NCI-H510A (cell line): ENCODE measurements at places on chromosomes 6 and 20.

- DNase-seq: no peak
Measured at GRCh38 chr6:144659202-144660182, 374.4 kb downstream of the UTRN start.

DNA sequence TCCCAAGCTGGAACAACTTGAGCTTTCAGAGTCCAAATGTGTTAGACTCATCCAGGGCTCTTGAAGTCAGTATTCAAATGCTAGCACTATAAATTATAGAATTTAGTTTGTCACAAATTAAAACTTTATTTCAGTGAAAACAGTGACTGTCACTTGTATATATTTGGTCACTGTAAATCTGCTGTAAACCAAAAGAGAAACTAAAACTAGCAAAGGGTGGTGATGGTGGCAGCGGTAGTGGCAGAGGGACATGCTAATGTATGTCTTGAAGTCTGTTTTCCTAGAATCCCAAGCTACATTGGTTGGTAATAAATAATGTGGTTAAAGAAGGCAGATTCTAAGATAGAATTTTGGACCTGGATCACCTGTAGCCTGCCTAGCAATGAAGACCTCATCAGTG, 140.4 kb upstream of the CENPW start:
- no peak for DNase-seq

- DNase-seq: no peak
Measured at GRCh38 chr6:112289038-112289566, 34.7 kb upstream of the LAMA4 start.

DNA sequence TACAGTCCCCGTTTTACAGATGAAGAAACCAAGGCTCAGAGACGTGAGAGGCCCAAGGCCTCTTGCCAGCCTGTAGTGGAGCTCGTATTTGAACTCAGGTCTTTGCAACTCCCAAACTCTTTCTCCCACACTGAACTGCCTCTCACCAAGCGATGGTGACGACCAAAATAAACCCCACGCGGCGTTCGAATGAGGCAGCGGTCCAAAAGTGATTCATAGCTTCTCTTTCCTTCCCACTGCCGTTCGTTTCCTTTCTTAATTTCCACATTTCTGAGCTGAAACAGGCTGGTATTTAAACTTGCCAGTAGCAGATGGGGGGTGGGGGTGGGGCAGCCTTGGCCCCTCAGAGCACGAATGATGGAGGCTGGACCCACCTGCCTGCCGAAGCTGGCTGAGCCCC, 252.9 kb upstream of the KCNG1 start:
- no peak for DNase-seq

DNA sequence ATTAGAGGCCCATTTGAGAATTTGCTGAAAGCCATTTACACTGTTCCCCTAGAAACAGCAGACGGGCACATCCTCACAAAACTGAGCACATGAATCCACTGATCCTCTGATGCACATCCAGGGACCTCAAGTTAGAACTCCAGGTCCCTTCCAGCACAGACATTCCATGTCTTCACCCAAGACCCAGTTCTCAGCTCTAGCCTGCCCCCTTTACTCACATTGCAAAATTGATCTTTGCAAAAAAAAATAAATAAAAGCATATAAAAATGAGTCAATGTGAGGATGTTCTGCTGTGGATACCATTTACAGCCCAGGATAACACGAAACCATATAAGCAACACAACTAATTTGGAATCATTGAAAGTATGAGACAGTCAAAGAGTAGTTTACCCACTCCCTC, 458.2 kb upstream of the JARID2 start:
- no peak for DNase-seq

- no peak for DNase-seq
Measured at GRCh38 chr6:63525186-63525878, 46.9 kb upstream of the LOC128125822 start.

GRCh38 chr6:2891768-2892170, 11.3 kb downstream of the SERPINB9 start:
- DNase-seq: peak; percentile 49

GRCh38 chr6:2958331-2958711, 13.0 kb downstream of the SERPINB6 start:
- DNase-seq: no peak

GRCh38 chr6:34207695-34208443, 28.8 kb upstream of the HMGA1 start:
- DNase-seq: no peak

- no peak for DNase-seq
Measured at GRCh38 chr6:78502386-78502887, 364.9 kb upstream of the IRAK1BP1 start.

GRCh38 chr6:90227213-90227612, 69.4 kb downstream of the BACH2 start:
- DNase-seq: no peak

GRCh38 chr6:127103482-127103881, 15.0 kb upstream of the RSPO3 start:
- no peak for DNase-seq

- no peak for DNase-seq
Measured at GRCh38 chr6:151254451-151255081, 14.8 kb downstream of the AKAP12 start.

DNA sequence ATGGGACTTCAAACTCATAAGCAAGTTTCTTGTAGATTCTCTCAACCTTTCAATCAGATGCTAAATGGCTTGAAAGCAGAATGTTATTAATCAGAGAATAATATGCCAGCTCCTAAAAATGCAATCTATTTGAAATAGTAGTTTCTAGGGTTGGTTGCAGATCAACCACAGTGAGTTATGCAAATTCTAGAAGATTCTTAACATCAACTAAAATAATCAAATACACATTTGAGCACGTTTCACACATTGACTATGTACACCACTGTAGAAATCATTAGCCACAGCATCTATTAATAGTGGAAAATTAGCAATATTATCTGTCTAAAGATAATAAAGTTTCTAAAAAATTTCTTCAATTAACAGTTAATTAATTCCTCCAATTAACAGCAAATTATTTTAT, 141.9 kb upstream of the GJE1 start:
- DNase-seq: no peak

- DNase-seq: no peak
Measured at GRCh38 chr20:17709361-17710293, 9.9 kb downstream of the BANF2 start.

DNA sequence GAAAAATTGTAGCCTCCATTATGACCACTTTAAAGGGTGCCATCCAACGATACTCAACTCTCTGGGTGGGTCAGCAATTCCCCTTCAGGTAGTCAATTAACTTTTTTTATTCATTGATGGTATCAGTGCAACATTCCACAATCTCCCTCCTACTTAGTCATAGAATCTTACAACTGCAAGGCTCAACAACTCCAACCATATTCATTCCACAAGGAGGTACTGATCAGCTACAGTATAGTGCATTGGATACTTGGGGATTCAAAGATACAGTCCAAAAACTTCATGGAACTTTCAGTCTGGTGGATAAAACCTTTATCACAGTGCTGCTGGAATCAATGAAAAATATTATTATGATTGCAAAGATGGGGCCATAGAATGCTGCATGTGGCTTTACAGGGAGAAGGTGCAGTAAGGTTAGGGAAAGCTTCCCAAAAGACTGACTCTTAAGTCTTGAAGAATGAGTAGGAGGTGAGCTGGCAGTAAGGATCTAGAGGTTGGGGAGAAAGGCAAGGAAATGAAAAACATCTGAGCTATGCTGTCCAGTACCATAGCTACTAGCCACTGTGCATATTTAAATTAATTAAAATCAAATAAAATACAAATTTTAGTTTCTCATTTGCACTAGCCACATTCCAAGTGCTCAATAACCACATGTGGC, 314.7 kb upstream of the PRDM1 start:
- no peak for DNase-seq
